Stimulated activated CD4-positive, alpha-beta T cell treated with anti-CD3 and anti-CD28 coated beads, Interleukin-1b, Interleukin-23, amount 100 ng/mL, for 1 hour (primary cell): ENCODE measurements at places on chromosomes 6 and 20.

DNA sequence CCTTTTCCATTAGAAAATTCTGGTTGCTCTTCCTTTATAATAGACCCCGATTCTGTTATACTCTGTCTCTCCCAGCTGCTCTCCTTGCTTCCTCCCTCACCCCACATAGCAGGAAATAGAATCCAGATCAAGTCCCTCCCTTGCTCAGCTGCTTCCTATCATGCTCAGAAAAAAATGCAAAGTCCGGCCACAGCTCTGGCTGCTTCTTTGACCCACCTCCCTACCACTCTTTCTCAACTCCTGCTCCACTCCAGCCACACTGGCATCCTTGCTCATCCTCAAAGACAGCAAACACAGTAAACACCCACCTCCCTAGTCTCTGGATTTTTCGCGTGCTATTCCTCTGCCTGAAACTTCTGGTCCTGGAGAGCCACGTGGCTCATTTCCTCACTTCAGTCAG is 9.1 kb upstream of the SLC22A16 start:
- no peak for DNase-seq

- DNase-seq = no peak
These were observed 91.1 kb downstream of the TXNDC5 start for GRCh38 chr6:7819431-7820015.

DNA sequence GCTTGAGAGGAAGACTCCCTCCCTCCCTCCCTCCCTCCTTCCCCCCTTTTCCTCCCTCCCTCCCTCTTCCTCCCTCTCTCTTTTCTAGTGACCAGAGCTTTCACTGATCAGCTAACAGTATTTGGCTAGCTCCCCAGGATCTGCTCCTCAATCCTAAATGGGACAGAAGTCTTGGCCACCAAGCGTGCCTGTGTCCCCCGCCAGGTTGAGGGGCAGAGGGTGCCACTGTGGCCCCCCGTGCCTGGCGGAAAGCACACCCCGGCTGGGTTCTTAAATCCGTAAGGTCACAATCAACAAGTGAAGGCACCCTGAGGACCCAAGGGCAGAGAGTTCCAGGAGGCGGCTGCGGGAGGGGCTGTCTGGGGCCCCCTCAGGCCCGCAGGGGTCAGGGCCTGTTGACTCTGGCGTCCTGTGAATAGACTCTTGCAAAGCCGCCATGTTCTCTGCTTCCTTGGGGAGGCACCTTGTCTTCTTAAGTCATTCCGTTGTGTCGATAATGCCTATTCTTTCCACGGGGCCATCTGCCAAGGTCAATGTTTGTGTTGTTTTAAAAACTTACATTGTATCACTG is 38.9 kb upstream of the STX16 start:
- no peak for DNase-seq

DNA sequence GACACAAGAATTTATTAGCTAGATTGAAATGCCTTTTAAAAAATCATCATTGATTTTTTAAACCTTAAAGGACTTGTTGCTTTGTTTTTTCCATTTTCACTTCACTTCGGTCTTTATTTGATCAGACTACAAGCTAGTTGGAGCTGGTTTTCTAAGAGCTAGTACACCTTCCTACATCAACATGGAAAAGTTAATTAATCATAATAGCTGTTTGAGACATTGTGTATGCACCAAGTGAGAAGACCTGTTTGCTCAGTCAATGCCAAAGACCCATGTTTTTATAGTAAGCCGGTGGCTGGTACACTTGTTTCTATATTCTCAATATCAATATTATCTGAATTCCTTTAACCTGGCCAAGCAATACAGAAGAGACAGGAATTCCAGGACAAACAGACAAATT is 310.2 kb upstream of the SGK1 start:
- no peak for DNase-seq
